Left hindlimb (tissue), 1 donor: ENCODE measurements at places on chromosomes 13 and 19.

GRCh38 chr13:74687442-74688182, 553.4 kb upstream of the KLF12 start:
- peak; percentile 49 for DNase-seq

- DNase-seq, result no peak
Observed at GRCh38 chr19:38928391-38929001, 2.1 kb downstream of the SARS2 start.

- no peak for DNase-seq
Observed at GRCh38 chr19:30144242-30144758, 202.3 kb downstream of the URI1 start.

DNA sequence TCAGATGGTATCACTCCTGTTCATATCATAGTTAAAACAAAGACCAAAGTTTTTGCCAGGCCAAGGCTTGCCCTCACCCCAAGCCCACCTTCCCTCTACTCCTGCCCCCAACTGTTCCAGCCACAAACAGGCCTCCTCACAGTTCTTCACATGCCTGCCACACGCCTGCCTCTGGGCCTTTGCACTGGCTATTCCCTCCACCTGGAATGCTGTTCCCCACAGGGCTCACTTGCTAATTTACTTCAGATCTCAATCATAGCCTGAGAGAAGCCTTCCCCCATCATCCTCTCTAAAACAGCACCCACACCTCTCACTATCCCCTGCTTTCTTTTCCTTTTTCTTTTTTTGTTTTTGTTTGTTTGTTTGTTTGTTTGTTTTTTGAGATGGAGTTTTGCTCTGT, 4.9 kb upstream of the AXL start:
- DNase-seq, result no peak

GRCh38 chr13:47418206-47418920, 521.5 kb upstream of the HTR2A start:
- DNase-seq, result no peak

- no peak for DNase-seq
Observed at GRCh38 chr19:12954612-12954962, 2.4 kb downstream of the GADD45GIP1 start.

GRCh38 chr19:7917267-7918061, 2.7 kb upstream of the SNAPC2 start:
- no peak for DNase-seq

- no peak for DNase-seq
Observed at GRCh38 chr13:101763191-101763590, 310.7 kb downstream of the ITGBL1 start.

DNA sequence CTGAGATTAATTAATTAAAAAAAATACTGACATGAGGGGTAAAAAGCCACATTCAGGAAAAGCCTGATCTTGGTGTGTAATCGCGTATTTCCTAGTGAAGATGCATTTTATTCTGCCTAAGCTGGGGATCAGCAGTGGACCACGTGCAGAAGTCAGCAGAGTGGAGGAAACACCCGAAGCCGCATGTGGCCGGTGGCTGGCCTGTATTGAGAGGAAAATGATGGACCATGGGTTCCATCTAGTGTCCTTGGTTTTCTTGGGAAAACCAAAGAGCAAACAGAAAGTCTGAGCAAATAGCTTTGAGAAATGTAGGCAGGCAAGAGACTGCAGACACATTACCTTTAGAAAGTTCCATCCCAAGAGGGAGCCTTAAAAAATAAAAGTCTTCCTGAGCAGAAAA, 23.7 kb upstream of the SHISA2 start:
- no peak for DNase-seq

DNA sequence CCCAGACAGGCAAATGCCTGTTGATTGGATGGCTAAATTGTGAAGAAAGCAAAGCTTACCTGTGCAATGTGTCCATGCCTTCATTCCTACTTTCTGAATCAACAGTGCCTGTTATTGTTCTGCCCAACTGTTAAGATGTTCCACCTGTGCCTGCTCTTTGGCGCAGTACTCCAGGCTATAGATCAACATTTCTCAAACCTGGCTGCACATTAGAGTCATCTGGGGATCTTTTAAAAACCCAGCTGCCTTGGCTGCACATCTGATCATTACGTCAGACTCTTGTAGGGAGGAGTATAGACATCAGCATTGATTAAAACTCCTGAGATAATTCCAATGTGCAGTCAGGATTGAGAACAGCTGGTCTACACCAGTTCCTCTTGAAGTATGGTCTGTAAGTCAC, 16.2 kb upstream of the CPB2 start:
- no peak for DNase-seq

DNA sequence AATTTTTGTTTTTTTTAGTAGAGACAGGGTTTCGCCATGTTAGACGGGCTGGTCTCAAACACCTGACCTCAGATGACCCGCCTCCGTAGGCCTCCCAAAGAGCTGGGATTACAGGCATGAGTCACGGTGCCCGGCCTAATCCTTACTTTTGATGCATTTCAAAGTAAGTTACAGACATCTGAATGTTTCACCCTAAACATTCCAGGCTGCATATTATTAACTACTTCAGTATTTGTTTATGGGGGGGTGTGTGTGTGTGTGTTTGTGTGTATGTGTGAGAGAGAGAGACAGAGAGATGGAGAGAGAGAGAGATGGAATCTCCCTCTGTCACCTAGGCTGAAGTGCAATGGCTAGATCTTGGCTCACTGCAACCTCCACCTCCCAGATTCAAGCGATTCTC, 13.1 kb downstream of the SULT2B1 start:
- no peak for DNase-seq

- DNase-seq, result no peak
Observed at GRCh38 chr19:2544576-2545415, 68.9 kb downstream of the GADD45B start.

DNA sequence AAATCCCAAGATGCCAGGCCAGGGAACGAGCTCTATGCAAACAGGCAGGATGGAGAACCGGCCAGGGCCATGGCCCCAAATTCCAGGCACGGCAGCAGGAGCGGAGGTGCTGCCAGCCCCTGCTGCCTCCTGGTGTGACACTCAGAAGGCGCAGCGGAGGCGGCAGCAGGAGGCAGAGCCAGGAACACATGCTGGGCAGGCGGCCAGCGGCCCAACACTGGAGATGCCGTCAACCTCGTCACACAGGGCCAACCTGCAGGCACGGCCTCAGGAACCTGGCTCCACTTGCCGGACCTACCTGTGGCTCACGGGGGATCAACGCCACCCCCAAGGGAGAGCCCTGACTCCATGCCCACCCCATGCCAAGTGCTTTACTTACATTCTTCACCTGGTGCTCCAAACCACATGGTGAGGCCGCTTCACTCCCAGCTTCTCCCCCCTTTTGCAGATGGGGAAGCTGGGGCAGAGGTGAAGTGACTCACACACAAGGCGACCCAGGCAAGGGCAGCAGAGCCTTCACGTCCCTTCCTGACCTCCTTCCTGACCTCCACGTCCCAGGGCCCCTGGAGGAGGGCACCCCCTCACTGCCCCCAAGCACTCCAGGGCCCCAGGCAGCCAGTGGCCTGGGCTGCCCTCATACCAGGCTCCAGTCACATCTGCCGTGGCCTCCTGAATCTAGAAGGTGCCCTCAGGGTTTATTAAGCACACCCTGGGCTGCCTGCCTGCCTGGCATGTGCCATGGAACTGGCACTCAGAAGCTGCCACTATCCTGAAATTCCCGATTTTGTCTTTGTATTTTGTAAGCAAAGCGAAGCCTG, 43.5 kb downstream of the GGACT start:
- no peak for DNase-seq

DNA sequence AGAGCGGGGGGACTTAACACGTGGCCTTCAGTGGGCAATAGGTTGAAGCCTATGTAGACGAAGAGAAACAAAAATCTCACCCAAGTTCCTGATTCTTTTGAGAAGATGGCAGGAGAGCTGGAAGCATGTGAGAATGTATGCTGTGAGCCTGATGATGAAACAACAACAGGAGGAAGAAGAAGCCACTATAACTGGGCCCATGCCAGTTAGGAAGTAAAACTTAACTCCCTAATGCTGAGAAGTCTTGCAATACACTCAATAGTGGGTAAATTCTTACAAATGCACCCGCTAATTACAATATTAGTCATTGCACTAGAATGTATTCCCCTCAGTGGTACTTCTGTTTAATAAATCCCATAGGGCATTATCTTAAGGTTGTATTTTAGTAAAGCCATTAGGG, 9.1 kb downstream of the PCDH17 start:
- DNase-seq, result no peak

GRCh38 chr19:36665832-36666231, 805 bp downstream of the ZNF461 start:
- DNase-seq, result no peak

GRCh38 chr19:3698974-3699740, 1.1 kb downstream of the PIP5K1C start:
- peak; percentile 71 for DNase-seq

DNA sequence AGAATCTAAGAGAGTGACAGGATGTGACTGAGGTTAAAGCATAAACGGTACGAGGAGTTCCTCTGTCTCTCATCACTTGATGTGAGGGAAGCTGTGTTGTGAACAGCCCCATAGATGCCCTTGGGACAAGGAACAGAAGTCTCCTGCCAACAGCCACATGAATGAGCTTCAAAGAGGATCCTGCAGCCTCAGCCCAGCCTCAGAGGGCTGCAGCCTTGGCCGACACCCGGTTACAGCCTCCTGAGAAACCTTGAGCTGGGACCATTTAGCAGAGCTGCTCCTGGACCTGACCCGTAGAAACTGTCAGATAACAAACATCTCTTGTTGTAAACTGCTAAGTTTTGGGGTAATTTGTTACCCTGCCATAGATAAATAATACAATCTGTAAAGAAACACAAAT, 54.2 kb downstream of the CCNE1 start:
- no peak for DNase-seq

- DNase-seq, result no peak
Observed at GRCh38 chr13:46598140-46598819, 45.3 kb downstream of the LRCH1 start.

DNA sequence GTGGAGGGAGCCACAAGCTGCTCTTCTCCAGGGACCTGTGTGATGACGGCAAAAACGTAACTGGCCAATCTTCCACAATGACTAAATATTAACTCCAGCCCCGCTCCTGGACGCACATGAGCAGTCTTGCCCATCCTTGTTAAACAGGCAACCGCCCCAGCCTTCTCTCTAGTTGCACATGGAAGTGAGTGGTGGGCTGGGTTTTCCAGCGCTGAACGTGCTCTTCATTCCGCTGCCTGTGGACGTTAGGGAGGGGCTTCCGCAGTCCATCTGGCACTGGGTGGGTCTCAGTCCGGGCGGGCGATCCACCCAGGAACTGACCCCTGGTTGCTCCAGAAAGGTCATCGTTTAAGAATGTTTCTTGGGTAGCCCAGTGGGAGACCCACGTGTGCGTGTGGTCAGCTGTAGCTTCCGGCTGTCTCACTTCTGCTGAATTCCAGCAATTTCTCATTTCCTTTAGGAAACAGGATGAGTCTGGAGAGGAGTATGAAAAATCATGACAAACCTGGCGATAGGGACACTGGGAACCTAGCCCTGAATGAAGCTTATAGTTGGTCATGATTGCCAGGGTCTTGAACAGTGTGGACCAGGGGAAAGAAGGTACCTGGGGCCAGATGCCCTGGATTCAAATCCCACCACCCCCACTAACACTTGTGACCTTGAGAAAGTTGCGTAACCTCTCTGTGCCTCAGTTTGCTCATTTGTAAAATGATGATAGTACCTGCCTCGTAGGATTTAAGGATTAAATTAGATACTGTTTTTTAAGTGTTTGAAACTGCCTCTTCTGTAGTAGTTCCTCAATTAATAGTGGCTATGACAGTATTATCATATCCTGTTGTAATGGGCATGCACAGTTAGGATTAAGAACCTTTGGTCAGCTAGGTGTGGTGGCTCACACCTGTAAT, 92.6 kb downstream of the SIPA1L3 start:
- peak; percentile 71 for DNase-seq

DNA sequence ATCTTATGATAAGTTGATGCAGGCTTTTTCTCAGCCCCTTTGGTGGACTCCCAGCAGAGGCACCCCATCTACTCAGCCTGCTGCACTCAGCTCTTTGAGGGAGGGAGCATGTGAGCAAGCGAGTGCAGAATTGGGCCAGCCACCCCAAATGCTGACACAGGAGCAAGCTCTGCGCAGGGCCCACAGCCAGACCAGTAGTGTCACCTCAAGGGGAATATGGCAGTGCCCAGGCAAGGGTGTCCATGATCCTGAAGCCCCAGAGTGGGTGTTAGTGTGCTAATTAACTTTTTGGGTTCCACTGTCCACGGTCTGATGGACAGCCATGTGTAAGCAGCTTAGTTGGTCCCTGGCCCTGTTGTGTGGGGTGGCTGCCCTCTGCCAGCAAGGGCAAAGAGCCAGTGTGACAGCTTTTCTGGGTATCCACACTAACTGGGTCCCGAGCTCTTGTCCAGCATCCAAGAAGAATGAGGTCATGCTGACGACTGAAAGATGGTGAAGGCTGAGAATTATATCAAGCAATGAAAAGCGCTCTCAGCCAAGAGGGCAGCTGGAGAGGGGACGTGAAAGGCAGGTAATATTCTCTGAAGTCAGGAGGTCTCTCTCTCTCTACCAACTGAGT, 898.3 kb upstream of the PCDH9 start:
- no peak for DNase-seq

DNA sequence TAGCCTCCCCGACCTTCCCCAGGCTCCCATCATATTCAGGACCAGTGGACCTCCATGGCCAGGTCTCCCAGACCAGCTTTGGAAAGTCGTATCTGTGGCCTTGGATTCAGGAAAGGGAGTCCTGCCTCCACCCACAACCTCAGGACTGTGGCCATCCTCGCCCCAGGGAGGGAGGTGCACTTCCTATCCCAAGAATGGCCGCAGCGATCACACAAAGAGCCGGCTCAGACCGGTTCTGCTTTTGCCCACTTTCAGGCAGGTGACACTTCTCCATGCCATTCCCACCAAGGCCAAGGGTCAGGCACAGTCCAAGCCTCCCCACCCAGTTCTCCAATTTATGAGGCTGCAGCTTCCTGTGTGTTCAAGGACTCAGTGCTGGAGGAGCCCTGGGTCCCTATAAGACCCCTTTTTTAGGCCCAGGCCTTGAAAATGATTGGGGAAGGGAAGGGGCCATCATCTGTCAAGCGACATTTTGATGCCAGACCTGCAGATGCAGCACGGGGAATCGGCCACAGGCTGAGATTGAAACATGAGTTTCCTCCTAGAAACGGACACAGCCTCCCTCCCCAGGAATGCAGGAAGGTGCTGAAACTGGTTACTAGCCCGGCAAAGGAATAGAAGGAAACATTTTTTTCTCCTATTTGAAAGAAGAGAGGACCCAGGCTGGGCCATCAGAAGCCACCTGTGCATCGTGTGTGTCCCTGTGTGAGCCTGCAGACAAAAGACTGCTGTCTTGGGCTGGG, 65.6 kb upstream of the USE1 start:
- DNase-seq, result no peak

- no peak for DNase-seq
Observed at GRCh38 chr13:111139452-111139851, 24.3 kb downstream of the ARHGEF7 start.

DNA sequence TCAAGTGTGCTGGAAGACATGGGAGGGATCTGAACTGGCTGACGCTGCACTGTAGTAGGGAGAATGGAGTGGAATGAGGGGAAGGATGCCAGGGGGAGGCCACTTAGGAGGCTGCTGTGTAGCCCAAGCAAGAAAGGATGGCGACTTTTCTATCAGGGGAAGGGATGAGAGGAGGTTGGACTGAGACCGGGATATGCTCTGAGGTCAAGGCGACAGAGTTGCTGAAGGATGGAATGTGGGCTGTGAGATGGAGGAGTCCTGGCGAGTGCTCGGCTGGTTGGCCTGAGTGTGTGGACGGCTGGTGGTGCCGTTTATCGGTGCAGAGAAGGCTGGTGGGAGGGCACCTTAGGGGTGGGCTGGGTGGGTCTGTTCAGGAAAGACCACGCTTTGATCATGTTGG, 45.7 kb downstream of the IRS2 start:
- DNase-seq, result no peak

- DNase-seq, result no peak
Observed at GRCh38 chr13:34869696-34870095, 72.4 kb upstream of the NBEA start.
